Activated naive CD4-positive, alpha-beta T cell treated with Interleukin-2 at 50 U/mL for 16 hours (primary cell): ENCODE measurements at places on chromosomes 1 and 21.

- no peak for DNase-seq
Measured at GRCh38 chr1:207218512-207219362, 102.7 kb upstream of the CD55 start.

GRCh38 chr1:2301607-2302291 is 73.6 kb downstream of the SKI start:
- DNase-seq = no peak

- peak; percentile 10 for DNase-seq
Measured at GRCh38 chr1:229127301-229127700, 143.6 kb upstream of the RAB4A start.

GRCh38 chr1:32981003-32981901 is 16.6 kb upstream of the RNF19B start:
- DNase-seq = peak; percentile 64

- DNase-seq = no peak
Measured at GRCh38 chr1:77476475-77476874, 194.7 kb downstream of the AK5 start.

DNA sequence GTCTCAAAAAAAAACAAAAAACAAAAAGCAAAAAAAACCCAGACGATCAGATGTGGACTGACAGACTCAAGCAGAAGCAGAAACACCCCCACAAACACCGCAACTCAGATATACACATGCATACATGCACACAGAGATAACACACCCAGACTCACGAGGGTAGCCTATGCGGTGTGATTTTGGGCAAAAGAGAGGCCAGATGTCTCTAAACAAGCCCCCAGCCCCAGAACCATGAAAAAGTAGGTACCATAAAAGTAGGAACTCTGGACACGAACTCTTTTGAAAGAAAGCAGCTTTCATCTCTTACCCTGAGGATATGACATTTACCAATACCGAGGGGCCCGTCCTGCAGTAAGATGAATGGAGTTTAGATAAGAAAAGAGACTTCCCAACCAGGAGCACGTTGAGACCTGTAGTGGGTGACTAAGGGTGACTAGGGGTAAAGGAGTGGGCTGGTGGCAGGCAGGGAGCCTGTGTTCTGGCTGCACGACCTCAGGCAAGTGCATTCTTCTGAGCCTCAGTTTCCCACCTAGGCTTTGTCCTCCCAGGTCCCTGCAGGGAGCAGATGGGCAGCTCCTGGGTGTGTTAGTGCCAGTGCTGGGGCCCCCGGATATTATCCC is 1.5 kb upstream of the TINAGL1 start:
- DNase-seq = no peak

DNA sequence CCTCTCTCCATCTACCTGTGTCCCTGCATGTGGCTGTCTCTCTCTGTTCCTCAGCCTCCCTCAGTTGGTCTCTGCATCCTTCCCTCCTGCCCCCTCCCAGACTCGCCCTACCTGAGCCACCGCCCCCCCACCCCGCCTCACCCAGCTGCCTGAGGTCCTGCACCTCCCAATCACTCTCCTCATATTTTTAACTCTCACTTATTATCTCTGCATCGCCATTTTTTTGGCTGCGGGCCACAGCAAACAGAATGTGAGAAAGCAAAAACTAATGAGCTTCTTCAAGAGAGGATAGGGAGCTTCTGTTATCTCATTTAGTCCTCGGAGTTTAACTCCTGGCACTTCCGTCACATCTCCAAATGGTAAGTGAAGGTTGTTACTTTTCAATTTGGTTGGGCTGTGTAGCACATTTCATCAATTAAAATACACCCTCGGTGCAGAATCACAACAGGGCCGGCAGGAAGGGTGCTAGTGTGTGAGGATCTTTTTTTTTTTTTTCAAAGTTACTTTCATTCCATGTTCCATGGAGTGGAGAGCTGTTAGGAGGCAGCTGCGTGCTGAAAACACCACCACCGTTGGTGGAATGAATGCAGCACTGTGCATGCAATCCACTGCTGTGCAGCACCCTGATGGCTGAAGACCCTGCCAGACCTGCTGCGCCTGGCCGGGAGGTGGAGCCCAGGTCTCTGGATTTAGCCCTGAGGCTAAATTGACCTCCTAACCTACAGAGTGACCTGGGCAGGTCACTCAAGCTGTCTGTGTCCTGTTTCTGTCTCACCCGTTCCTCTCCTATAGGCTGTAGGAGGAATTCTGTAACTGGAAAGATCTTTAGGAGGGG is 157.2 kb upstream of the NFIA start:
- DNase-seq = no peak

DNA sequence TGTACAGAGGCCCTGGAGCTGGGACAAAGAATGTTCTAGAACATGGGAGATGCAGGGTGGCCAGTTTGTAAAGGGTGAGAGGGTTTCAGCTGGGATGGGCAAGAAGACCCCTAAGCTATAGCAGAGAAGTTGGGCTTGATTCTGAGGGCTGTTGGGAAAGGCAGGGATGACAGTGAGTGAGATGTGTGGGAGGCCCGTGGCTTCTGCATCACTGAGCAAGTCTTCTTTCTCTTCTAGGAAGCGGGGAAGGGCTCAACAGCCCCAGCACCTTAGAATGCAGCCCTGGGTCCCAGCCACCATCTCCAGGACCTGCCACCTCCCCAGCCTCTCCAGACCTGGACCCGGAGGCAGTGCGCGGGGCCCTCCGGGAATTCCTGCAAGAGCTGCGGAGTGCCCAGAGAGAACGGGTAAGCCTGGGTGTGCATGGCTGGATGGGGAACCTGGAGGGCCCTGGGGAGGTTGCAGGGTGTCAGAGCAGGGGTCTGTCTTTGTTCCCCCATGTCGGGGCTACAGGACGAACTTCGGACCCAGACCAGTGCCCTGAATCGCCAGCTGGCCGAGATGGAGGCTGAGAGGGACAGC is 14.8 kb downstream of the MFAP2 start:
- no peak for DNase-seq

- DNase-seq = no peak
Measured at GRCh38 chr1:18819203-18819602, 40.3 kb downstream of the TAS1R2 start.

GRCh38 chr1:95311014-95311413 is 77.0 kb downstream of the RWDD3 start:
- DNase-seq = no peak

DNA sequence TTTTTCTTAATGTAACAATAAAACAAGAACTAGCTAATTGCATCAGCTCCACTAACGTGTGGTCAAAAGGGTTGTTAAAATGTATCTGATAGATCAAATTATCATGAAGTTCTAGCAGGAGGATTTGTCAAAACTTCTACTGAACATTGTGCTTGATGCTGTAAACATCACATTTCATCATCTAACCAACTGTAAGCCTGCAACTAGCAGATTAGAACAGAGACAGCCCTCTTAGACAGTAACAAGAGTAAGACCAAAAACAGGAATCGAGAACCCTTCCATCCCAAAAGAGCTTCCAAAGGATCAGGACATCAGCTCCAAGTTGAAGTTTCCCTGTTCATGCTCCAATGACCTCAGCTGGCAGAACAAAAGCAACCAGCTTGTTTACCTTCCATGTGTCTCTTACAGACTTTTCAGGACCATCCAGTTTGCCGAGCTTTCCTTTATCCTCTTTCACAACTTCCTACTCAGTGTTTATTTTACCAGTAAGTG is 44.6 kb downstream of the NIBAN1 start:
- no peak for DNase-seq

- no peak for DNase-seq
Measured at GRCh38 chr1:101367630-101368029, 130.8 kb downstream of the S1PR1 start.

DNA sequence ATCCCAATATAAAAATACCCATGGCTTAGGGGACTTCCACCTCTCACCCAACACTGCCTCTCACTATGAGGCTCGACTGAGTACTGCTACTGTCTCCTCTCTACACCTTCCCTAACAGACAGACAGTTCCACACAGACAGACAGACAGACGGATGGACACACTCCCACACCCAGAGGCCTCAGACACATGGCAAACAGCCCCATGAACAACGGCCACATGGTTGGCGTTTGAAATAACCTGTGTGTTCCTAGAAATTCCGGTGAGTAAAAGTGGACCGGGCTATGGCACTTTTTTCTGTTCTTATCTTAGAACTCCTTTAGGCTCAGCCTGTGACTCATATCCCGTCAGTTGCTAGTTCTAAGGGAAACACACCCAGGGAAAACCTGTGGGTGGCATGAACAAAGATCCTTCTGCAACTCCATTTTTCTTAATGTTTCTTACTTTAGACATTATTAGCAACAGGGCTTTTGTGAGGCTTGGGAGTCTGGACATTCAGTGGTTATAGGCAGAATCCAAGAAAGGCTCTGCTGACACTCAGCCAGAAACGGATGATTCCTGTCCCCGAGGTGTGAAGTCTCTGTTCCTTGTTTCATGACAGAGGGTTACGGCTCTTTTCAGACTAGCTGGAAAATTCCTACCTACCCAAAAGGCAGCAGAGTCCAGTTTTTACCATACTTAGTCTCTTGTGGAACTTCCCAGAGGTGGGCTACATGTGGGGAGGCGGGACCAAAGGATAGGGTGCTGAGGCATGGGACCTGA is 90.5 kb upstream of the TLR5 start:
- DNase-seq = peak; percentile 18

DNA sequence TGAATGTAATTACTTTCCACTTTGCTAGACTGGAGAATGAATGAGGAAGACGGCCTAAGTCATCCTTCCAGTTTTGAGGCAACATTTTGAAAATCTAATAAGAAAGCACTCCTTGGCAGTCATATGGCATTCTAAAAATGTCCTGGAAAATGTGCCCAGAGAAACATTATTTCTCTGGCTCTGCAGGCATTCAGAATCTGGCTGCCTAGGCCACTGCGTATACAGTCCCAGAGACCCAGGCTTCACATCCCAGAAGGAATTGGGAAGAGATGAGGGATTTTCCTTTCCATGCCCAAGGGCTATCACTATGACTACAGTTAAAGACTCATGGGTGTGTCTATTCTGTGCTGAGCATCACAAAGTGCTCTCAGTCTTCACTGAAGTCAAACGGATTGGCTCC is 92.9 kb downstream of the BEND5 start:
- no peak for DNase-seq

DNA sequence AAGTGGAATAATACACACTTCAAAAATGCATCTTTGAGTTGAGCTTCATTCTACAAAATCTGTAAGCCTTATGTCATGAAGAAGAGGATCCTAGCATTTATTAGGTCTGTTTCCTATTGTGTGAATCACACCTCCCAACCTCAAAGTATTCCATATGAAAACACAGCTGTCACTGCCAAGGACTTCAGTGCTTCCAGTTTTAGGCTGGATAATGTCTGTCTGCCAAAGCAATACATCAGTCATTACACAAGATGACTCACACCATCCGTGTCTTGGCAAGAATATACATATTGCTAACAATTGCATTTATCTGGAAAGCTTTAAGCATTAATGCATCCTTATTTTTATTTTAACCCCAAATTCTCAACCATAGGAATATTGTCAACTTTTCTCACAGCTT is 125.7 kb upstream of the TMPRSS15 start:
- DNase-seq = no peak

- DNase-seq = no peak
Measured at GRCh38 chr1:29868096-29868495, 631.8 kb downstream of the PTPRU start.

- no peak for DNase-seq
Measured at GRCh38 chr1:19605967-19606366, 38.1 kb upstream of the NBL1 start.

GRCh38 chr1:215476541-215476940 is 90.6 kb upstream of the KCTD3 start:
- DNase-seq = no peak

GRCh38 chr1:211330282-211330936 is 3.8 kb downstream of the TRAF5 start:
- no peak for DNase-seq

DNA sequence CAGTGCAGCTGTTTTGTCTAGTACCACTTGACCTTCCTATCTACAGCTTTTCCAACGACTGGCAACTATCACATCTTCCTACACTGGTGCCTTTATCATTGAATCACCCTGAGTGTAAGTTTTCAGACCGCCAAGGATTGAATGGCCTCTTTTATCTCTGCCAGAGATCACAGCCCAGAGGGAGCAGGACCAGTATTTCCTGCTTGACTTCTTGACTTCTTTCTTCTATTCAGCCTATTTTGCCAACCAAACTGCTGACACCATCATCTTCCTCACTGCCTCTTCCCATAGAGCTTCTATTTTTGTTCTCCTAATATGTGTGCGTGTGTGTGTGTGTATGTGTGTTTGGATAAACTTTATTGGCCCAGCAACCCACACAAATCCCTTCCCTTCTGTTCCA is 53.8 kb downstream of the SERBP1 start:
- no peak for DNase-seq

GRCh38 chr1:225654277-225654597 is 1.3 kb upstream of the ENAH start:
- no peak for DNase-seq

GRCh38 chr1:121516234-121516967 is 331.6 kb downstream of the SRGAP2C start:
- peak; percentile 20 for DNase-seq

- no peak for DNase-seq
Measured at GRCh38 chr1:20636785-20637347, 3.6 kb downstream of the PINK1 start.

DNA sequence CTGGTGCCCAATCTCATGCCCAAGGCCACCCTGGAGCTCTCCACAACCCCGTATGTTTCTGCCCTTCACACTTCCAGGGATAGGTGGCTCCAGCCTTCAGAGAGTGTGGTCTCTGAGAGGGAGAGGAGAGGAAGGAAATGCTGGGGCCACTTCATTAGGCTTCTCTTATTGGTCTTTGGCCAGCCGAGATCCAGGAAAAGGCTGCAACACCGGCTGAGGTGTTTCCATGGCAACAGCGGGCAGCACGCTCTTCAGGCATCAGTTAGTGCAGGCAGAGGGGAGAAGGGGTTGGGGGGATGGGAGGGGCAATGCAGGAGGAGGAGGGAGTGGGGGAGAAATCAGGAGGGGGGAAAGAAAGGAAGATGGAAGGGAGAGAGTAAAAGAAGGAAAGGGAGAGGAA is 275.1 kb upstream of the GJB5 start:
- no peak for DNase-seq

DNA sequence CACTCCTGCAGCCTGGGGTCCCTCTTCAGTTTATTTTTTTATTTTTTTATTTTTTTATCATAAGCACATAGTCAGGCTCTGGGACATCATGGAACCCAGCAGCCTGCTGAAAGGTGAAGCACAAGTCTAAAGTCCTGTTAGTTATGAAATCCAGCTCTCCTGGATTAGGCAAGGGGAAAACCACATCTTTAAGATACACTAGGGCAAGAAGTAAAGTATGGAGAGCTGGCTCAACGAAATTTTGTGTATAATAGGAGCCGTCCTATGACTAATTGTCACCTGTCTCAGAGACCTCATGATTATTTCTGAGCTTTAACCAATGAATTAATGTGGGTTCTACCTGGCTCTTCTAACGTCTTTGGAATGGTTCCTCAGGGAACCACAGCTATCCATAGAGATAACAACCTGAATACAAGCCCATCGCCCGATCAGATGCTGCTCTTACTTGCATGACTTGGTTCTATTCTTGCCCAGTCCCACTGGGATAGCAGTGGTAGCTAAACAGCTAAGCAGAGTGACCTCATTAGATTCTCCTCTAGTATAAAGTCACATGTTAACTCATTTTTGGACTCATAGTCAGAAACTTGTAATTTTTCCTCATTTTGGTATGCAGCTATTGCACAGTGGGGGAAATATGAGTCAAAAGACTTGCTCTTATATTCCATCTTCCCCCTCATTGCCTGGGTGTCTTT is 122.7 kb downstream of the LMO4 start:
- no peak for DNase-seq

DNA sequence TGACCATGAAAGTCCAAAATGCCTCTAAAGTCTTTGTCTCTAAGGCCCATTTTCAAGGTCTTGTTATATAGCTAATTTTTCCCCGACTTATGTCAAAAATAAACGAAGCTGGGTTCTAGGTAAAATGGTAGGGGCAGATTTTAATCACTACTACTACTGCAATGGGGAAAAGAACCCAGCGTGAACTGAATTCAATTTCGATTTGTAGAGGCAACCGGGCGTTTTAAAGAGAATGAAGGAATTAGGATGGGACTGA is 536 bp upstream of the EXO1 start:
- DNase-seq = no peak
